Stimulated activated CD4-positive, alpha-beta T cell treated with anti-CD3 and anti-CD28 coated beads, TNF-alpha, amount 100 ng/mL, for 48 hours (primary cell): ENCODE measurements at places on chromosomes 11 and 22.

- no peak for DNase-seq
Observed at GRCh38 chr11:67113231-67113721, 5.8 kb upstream of the KDM2A start.

- no peak for DNase-seq
Observed at GRCh38 chr11:60985501-60985900, 14.0 kb downstream of the CD6 start.

DNA sequence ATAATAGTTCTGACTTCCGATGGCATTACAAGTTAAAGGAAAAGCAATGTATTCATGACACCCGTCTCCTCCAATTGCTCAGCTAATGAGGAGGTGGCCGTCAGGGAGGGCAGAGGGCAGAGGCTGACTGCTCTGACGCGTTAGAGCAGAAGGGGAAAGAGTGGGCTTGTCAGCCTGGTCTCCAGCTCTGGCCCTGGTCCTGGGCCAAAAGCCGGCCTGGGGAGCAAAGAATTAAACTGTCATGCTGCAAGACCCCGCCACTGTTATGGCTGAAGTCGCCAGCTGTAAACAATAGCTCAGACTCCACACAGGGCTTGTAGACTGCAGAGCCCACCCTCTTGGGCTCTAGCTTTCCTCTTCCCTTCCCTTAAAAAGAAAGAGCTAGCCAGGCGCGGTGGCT is 119.7 kb downstream of the NAT10 start:
- DNase-seq = no peak

DNA sequence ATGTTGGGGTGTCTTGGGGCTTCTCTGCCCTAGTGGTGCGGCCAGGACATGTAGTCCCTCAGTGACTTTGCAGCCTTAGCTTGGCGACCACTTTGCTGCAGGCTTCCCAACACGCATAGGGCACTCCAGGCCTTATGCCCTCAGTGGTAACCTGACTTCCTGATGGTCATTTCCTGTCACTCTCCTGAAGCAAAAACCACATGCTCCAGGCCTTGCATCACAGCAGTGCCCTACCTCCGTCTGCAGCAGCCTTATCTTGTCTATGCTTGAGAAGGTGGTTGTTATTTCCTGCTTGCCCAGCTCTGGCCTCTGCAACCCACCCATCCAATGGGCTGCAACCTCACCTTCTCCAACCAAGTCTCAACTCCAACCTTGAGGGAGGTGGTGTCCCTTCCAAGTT is 33.4 kb upstream of the PISD start:
- DNase-seq = no peak
